ENCODE measurements at places on chromosomes 16 and 17. TPM values are rescaled to one million over a fixed set of nuclear protein-coding genes. Genes with fewer than 3 reads are reported as not detected.

The TMEM88 gene
- total RNA-seq, result 1.8 TPM

The MEIOB gene
- not detected for total RNA-seq

The SLFN13 gene
- total RNA-seq, result 0.37 TPM

The MSLN gene
- total RNA-seq, result not detected
